ENCODE measurements at places on chromosomes 2 and 18.

GRCh38 chr2:30759481-30759880 is 47.8 kb downstream of the CAPN13 start:
- no peak for DNase-seq

- no peak for DNase-seq
Observed at GRCh38 chr2:159650574-159650973, 34.2 kb upstream of the BAZ2B start.

GRCh38 chr2:191860760-191861466 is 14.0 kb upstream of the CAVIN2 start:
- no peak for DNase-seq

- DNase-seq, result no peak
Observed at GRCh38 chr2:75476761-75477160, 84.0 kb downstream of the EVA1A start.

DNA sequence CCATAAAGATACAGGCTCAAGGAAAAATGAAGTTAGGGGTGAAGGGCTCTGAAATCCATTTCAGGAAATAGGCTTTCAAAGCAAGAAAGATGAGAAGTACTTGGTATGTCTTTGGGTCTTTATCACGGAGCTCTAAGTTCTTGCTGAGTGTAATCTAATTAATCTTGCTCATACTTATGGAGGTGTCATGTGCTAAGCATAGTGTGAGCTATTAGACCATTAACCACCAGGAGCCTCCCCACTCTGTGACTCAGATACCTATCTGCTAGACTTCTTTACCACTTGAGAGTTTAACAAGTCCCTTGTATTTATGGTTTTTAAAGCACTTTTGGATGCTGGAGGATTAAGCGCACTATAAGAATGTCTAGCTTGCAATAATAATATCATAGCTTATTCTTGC is 678.7 kb downstream of the EPHA4 start:
- no peak for DNase-seq

GRCh38 chr18:21857871-21858270 is 117.3 kb downstream of the MIB1 start:
- no peak for DNase-seq

DNA sequence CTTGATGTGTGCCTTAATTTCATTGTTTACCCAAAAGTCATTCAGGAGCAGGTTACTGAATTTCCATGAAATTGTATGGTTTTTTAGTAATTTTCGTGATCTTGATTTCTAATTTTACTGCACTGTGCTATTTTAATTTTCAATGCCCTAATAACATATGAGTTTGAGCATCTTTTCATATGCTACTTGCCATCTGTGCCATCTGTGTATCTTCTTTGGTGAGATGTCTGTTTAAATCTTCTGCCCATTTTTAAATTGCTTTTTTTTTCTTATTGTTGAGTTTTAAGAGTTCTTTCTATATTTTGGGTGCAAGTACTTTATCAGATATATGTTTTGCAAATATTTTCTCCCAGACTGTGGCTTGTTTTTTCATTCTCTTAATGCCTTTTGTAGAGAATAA is 165.9 kb downstream of the ST6GAL2 start:
- DNase-seq, result no peak

GRCh38 chr2:54545702-54546450 is 89.7 kb downstream of the SPTBN1 start:
- no peak for DNase-seq

DNA sequence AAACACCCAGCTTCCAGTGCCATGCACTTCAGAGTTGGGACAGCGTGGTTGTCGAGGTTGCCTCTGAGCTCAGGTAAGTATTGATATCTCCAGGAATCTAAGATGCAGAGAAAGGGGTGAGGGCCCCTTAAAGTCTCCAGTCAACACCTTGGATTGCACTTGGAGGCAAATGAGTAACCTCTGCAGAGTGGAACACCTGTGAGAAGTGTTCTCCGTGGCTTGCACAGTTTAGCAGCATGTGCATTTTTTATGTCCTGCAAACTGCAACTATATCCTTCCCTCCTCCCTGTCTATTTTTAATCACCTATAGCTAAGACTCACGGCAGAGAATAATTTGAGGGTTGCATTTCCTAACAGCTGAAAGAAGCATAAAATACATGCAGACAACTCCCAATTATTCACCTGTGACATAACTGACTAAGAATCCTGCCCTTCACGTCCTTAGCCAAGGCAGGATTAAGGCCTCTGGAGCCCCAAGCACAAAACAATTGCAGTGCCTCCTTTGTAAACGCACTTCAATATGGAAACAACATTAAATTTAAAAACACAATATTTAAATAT is 1.6 kb upstream of the ZNF385B start:
- DNase-seq, result no peak

- DNase-seq, result no peak
Observed at GRCh38 chr2:155215037-155215707, 516.7 kb downstream of the KCNJ3 start.

DNA sequence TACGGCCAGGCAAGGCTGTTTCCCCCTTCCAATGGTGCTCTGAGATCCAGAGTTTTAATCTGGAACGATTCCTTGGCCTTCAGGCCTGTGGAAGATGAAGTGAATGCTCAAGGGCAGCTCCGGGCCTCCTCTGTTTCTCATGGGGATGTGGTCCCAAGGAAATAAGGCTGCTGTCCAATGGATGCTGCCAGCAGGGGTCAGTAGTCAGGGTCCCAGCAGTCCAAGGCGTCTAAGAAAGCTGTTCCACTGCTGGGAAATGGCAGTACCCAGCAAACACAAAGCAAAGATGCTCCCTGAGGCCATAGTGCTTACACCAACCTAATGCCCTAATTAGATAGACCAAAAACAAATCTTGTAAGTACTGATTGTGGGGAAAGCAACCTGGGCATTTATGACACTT is 12.5 kb downstream of the NMS start:
- DNase-seq, result no peak

DNA sequence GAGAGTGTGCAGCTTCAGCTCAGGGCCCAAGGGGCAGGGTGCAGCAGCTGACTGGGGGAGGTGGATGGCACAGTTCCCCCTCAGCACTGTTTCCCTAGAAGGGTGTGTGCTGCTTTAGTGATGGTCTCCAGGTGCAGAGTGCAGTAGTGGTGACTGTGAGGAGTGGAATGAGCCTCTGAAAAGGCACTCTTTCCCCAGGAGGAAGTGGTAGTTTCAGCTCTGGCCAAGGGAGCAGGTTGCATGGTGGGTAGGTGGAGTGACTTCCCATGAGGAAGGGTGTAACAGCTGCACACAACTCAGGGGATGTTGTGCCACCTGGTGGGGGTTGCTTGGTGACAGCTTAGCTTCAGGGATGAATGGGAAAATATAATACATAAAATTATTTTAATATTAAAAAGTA is 251.5 kb upstream of the NXPH2 start:
- peak; percentile 0 for DNase-seq

- no peak for DNase-seq
Observed at GRCh38 chr2:54673501-54673998, 49.9 kb upstream of the EML6 start.

DNA sequence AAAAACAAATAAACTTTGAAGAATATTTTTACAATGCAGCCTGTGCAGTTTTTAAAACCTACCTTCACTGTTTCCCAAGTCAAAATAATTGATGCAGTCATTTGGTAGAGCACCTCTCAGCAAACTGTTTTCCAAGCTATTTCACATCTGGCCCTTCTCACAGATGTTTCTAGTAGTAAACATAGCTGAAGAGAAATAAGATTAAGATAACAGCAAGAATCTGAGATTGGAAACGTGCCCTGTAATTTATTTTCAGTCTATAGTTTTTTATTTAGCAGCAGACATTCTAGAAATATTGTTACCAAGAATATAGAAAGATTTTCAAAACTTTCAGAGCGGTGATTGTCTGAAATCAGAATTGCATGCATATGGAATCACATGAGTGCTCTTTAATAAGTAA is 440.2 kb downstream of the TRIB2 start:
- DNase-seq, result no peak

DNA sequence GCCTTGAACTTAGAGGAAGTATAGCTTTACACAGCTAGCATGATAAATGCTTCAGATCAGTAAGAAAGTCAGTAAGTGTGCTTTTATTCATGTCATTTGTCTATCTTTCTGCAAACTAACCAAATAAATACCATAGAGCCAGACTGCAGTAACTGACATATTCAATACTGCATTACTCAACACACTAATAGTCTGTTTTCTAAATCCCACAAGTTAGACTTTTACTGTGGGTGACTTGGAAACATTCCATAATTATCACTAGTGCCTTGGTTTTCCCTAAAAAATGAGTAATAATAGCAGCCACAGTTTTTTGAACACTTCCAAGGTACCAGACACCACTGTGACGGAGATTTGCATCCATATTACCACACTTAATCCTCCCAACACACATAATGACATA is 33.0 kb downstream of the ACVR1 start:
- DNase-seq, result no peak

DNA sequence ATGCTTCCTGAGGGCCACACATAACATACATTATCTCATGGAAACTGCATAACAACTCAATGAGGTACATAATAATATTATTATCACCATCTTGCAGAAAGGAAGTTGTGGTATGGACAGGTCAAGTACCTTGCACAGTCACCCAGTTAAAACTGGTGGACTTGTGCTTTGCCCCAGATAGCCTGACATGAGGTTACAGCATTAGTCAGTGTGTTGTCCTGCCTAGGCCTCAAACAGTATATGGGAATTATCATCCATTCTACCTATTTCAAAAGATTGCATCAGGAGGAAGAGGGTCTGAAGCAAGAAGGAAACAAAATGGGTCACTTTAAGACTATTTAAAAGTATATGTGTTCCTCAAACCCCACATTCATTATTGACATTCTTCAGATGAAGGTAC is 5.4 kb upstream of the ANTXR1 start:
- DNase-seq, result no peak

DNA sequence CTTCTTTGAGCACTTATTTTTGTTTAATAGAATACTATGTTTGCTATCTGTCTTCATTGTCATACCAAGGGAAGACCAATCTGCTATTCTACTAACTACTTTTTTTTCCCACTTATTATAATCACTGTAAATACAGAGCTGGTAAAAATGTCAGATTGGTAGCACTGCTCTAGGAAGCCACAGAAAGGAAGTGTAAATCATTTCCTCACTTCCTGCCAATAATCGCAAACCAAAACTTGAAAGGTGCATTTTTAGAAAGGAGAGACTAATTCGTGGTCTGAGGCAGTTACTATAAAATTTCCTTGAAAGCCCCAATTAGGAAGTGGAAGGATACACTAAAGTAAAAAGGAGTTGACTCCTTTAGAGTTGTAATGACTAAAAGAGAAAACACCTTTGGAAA is 13.9 kb upstream of the THSD7B start:
- no peak for DNase-seq

- DNase-seq, result no peak
Observed at GRCh38 chr2:124884315-124884714, 859.2 kb downstream of the CNTNAP5 start.

GRCh38 chr2:106857882-106858478 is 28.0 kb downstream of the ST6GAL2 start:
- no peak for DNase-seq

Data from NCI-H446 treated with DMSO at 0.1 percent for 48 hours (cell line).